ENCODE measurements at places on chromosomes 7 and 10.

GRCh38 chr10:91635401-91636400 lies 2.8 kb upstream of the PPP1R3C start:
- peak; percentile 18 for DNase-seq

GRCh38 chr10:4107285-4107851 lies 322.4 kb upstream of the KLF6 start:
- DNase-seq: no peak

GRCh38 chr10:15801147-15801546 lies 59.2 kb downstream of the MINDY3 start:
- DNase-seq: no peak

GRCh38 chr7:41472427-41473125 lies 230.3 kb downstream of the INHBA start:
- no peak for DNase-seq

- DNase-seq: no peak
Measured at GRCh38 chr7:155208681-155209477, 88.8 kb upstream of the INSIG1 start.

DNA sequence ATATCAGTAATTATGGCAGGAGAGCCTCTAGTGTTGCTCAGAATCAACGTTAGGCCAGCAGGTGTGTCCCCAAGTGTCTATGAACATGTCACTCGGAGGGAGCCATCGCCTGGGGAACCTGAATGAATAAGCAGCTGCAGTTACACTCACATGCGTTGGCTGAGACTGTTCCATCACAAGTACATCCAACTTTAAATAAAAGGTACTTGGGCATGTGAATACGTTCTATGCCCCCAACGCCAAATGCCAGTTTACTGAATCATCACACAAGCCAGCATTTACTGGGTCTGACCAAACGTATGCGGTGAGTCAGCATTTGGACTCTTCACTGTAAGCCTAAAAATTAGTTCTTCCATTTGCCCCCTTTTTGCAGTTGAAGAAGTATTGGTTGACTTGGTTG lies 207.6 kb upstream of the PLXNA4 start:
- no peak for DNase-seq
